ENCODE measurements at places on chromosomes 4 and X.
A peak's percentile ranks its signal among the peaks of the same experiment; 100 is the strongest.

DNA sequence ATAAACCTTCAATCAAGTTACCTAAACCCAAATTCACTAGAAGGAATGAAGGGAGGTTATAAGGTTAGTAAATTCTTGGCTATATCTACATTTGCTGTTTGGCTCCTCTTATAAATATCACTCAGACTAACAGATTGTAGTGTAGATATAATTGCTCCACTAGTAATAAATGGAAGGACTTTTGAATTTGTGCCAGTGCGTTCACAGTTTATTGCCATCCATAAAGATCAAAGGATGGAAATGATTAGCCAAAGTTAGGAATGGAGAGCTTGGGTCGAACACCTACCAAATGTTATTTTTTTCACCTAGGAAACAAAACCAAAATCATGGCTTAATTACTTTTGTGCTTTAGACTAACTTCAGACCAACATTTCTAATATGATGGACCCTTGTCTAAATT lies 9.2 kb downstream of the DTHD1 start:
- DNase-seq = no peak

DNA sequence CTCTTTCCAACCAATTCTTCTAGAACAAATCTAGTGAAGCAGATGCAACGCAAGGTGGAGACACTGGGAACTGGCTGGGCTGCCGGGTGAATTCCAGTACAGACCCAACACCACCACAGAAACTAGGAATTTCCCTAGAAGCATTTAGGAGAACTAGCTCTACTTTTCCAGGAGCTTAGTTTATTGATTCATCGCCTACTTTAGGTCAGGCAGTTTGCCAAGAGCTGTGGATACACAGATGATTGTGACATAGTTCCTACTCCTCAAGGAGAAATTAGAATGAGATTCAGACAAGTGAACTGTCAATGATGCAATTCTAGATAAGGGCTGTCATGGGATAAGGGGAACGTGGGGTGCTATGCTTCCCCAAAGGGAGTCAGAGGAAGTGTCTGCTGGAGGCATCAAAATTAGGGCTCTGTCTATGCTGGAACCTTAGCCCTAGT lies 350.0 kb downstream of the CAMK2D start:
- DNase-seq = peak; percentile 66

- DNase-seq = no peak
Observed at GRCh38 chrX:21806691-21807090, 32.7 kb upstream of the MBTPS2 start.

- DNase-seq = peak; percentile 25
Observed at GRCh38 chrX:47264483-47265173, 31.8 kb downstream of the USP11 start.

DNA sequence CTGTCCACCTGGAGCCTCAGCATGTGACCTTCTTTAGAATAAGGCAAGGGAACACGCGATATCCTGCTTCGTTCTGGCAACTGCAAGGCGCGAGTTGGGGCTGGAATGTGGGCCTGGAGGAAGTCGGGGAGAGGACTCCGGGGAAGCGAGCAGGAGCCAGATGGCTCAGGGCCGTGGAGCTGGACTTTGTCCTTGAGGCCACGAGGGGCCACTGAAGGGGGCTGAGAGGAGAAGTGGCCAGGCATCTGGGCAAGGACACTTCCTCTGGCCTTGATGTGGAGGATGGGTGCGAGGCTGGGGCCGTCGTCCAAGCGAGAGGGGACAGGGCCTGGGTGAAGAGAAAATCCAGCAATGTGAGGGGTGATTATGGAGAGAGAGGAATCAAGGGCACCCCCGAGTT lies 12.2 kb upstream of the DUSP9 start:
- no peak for DNase-seq

- peak; percentile 53 for DNase-seq
Observed at GRCh38 chr4:8176547-8177399, 18.2 kb upstream of the ABLIM2 start.

- DNase-seq = peak; percentile 58
Observed at GRCh38 chrX:997631-998137, 214.8 kb downstream of the CRLF2 start.

GRCh38 chr4:53640576-53641453 lies 49.5 kb upstream of the LNX1 start:
- DNase-seq = no peak

DNA sequence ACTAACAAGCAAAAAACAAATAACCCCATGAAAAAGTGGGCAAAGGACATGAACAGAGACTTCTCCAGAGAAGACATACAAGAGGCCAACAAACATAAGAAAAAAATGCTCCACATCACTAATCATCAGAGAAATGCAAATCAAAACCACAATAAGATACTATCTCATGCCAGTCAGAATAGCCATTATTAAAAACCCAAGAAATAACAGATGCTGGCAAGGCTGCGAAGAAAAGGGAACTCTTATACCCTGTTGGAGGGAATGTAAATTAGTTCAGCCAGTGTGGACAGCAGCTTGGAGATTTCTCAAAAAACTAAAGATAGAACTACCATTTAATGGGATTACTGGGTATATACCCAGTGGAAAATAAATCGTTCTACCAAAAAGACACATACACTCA lies 79.6 kb downstream of the MAPK10 start:
- DNase-seq = no peak

DNA sequence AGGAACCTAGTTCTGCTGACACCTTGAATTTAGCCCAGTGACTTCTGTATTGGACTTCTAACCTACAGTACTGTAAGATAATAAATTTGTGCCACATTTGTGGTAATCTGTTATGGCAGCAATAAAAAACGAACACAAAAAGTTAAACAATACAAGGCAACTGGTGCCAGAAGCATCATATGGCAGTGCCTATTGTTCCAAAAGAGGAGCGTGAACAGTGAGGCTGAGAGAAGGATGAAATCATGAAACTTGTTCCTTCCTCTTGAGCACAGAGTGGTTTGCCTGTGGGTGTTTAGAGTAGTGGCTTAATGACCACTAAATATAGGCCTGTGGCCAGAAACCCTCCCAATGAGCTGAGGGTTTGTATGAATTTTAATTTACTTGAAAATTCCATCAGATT lies 69.7 kb upstream of the PGRMC2 start:
- peak; percentile 79 for DNase-seq

- DNase-seq = no peak
Observed at GRCh38 chr4:78651250-78651860, 99.8 kb downstream of the ANXA3 start.

GRCh38 chr4:40745285-40745984 lies 4.3 kb upstream of the NSUN7 start:
- DNase-seq = no peak

GRCh38 chr4:89277412-89277811 lies 30.2 kb downstream of the GPRIN3 start:
- DNase-seq = no peak

- peak; percentile 14 for DNase-seq
Observed at GRCh38 chrX:69222103-69223090, 57.1 kb upstream of the PJA1 start.

DNA sequence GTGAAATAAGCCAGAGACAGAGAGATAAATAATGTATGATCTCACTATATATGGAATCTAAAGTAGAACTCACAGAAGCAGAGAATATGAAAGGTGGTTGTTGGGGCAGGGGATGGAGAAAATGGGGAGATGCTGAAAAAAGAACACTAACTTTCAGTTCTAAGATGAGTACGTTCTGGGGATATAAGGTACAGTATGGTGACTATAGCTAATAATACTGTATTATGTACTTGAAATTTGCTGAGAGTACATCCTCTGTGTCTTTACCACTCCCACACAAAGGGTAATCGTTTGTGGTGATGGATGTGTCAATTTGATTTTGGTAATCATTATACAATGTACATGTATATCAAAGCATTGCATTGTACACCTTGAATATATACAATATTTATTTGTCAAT lies 6.6 kb downstream of the FBXL5 start:
- no peak for DNase-seq

GRCh38 chr4:56247646-56248045 lies 139.6 kb downstream of the AASDH start:
- DNase-seq = no peak

GRCh38 chr4:142549726-142550463 lies 296.2 kb downstream of the INPP4B start:
- DNase-seq = no peak

DNA sequence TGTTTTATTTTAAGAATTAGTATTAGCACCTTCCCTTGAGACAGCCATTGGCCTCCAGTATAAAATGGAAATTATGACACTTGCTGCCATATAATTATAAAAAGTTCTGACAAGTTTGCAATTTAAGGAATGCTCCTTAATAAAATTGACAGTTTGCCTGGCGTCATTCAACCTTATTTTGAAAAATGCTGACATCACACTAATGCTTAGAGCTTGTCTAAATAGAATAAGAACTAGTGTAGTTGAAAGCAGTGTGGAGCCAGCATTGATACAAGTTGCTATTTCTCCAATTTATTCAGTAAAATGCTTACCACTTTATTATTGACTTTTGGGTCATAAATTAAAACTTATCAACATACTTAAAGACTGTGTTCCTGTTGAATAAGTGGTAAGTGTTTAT lies 54.3 kb upstream of the ARX start:
- no peak for DNase-seq

GRCh38 chr4:184237612-184238011 lies 19.9 kb upstream of the ENPP6 start:
- DNase-seq = peak; percentile 3

DNA sequence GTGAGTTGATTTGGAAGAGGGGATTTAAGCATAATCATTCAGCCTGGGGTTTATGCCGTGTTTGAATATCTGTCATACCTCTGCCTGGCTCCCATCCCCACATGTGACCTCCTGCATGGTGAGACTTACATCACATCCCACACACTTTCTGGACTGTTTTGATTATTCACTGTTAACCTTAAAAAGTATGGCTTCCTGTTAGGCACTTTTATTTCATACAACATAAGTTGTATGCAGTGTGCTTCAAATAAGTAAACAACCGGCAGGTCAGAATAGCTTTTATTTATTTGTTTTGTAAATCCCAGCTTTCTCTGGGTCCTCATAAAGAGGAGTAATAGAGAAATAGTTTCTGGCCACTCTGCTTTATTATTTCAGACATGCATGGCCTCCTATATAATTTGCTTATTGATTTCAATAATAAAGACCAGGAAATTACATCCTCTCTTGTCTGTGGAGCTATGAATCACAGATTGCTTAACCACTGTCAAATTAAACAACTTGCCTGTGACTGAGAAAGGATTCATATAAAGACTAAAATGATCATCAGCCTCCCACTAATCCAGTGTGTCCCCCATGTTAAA lies 376.8 kb upstream of the ZFP42 start:
- peak; percentile 26 for DNase-seq

Data from MV-4-11 (cell line).